Islet precursor cell (in vitro differentiated cells): ENCODE measurements at places on chromosomes 11 and 22.

DNA sequence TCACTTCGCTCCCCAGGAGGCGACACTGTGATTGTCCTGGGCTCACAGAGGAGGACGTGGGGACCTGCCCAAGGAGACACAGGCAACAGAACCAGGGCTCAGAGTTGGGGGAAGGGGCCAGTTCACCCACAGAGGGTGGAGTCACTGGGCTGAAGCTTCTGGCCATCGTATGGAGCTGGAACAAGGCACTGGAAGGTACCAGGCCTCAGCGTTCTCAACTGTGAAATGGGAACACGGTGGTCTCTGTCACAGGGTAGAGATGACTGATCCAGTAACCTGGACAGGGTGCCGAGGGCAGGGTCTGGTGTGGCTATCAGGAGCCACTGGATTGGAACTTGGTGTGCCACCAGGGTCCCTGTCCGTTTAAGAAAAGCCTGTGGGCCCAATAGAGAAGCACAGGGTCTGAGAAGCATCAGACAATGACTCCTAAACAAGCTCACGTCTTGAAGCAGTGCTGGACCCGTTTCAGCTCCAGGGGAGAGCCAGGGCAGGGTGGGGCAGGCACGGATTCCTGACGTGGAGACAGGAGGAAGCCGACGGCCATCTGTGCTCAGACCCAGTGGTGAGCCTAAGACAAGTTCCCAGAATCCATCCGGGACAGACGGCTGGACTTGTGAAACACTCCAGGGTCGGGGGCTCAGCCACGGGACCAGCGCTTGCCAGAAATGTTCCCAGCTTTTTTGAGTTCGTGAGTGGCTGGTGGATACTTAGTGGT lies 25.0 kb upstream of the KCNQ1OT1 start:
- DNase-seq = no peak

DNA sequence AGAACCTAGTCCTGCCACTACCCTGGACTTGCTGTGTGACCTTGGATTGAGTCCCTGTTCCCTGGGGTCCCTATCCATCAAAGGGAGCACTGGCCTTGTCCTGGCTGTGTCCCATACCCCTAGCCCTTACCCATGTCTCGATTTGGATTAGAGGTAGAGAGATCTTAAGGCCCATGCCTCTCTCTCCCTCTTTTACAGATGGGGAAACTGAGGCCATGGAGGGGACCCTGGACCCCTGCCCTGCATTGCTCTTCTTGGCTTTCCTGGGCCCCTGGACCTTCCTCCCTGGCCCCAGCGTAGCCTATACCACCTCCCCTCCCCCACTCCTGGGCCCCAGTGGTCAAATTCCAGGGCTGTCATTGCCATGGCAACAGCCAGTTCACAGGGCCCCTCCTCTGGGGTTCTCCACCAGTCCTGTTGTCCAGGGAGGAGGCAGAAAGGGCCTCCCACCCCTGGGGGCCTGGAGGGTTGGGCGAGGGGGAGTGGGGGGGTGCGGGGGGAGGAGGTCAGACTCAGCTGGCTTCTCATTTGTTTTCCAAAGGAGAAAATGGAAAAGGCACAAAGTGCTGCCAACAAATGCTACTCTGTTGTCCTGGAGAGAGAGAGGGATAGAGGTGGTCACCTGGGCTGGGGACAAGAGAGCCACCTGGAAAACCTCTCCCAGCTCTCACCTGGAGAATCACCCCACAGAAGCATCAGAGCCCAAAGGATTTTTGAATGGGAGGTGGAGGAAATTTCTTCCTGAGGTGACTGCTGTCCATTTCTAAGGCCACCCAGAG lies 23.3 kb downstream of the ARHGEF17 start:
- peak; percentile 91 for DNase-seq

DNA sequence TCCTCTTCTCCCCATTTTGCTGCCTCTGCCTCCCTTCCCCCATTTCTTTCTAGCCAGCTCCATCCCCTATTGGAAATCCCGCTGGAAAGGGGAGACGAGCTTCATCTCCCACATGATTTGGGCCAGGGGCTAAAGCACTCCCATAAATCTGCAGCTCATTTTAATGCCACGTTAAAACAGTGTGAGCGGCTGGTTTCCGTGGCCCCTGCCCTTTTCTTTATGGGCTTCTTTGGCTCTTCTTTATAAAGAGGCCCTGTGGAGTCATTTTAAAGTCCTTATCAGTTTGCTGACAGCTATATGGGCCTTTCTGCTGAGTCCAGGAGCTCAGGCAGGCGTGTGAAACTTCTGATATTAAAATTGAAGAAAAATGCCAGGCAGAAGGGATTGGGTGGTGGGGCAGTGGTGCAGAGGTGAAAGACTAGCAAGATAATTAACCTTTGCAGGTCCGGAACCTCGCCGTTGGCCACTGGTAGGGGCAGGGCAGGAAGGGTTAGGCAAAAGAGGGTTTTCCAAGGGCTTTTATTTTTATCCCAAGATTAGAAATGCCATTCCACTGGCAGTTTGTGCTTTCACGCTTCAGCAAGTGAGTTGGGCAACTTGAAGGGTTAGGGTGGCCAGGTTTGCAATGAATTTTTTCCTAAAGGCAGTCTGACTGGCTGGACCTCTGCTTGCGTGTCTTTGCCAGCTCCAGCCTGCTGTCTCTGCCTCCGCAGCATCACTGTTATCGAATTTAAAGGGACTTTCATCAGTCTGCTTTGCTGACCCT lies 44.3 kb downstream of the EXT2 start:
- DNase-seq = no peak

DNA sequence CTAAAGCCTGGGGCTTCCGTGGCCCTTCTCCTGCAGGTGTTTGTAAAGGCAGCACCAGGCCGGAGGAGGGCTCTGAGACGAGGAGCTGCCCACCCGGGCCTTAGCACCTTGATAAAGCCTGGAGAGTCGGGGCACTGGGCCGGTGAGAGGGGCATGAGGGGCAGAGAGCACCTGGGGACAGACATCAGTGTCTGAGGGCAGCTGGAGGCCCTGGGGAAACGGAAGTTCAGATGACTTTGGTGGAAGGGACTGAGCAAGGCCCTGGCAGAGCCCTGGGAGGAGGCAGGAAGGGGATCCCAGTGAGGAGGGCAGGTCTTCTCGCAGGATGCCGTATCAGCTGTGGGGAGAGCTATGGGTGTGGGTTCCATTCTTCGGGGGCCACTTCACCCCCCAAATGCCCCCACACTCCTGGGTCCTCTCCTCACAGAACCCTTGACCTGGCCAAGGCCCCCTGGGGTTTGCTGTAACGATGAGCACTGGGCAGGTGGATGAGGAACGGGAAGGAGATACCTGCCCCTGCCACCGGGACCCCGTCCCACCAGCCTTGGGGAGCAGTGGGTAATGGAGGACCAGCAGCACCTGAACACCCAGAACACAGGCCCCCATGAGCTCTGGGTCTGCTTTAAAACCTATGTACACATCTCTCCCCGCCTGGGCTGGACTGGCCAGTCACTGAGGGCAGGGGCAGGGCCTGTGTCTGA lies 7.4 kb downstream of the C1QTNF6 start:
- no peak for DNase-seq

DNA sequence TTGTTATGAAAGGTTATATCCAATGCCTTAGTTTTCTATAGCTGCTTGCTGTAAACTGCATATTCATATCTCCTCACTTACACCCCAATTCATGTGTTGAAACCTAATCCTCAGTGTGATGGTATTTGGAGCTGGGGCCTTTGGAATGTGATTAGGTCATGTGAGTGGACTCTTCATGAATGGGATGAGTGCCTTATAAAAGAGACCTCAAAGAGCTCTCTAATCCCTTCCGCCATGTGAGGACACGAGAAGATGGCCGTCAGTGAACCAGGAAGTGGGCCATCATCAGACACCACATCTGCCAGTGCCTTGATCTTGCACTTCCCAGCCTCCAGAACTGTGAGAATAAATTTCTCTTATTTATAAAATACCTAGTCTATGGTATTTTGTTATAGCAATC lies 79.3 kb downstream of the CYP2R1 start:
- DNase-seq = no peak

DNA sequence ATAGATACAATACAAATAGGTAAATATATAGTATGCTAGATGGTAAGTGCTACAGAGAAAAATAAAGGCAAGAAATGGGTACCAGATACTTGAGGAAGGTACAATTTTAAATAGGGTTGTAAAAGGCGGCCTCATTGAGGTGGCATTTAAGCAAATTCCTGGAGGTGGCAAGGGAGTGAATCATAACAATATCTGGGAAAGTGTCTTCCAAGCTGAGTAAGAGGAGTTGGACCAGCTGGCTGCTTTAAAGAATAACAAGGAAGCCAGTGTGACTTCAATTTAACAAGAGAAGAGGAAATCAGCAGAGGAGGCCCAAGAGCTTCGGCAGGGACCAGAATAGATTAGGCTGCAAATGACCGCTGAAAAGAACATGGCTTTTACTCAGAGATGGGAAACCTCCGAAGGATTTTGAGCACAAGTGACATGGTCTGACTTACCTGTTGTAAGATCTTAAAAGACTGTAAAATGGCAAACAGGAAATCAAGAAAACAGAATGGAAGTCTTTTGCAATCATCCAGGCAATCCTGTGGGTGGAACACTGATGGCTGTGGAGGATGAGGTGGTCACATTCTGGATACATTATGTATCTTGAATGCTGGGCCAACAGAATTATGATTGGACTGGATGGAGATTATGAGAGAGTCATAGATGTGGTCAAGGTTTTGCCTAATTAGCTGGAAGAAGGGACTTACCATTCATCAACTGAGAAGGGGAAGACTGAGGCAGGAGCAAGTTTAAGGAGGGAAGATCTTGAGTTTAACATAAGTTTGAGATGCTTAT lies 77.2 kb downstream of the RDX start:
- no peak for DNase-seq

DNA sequence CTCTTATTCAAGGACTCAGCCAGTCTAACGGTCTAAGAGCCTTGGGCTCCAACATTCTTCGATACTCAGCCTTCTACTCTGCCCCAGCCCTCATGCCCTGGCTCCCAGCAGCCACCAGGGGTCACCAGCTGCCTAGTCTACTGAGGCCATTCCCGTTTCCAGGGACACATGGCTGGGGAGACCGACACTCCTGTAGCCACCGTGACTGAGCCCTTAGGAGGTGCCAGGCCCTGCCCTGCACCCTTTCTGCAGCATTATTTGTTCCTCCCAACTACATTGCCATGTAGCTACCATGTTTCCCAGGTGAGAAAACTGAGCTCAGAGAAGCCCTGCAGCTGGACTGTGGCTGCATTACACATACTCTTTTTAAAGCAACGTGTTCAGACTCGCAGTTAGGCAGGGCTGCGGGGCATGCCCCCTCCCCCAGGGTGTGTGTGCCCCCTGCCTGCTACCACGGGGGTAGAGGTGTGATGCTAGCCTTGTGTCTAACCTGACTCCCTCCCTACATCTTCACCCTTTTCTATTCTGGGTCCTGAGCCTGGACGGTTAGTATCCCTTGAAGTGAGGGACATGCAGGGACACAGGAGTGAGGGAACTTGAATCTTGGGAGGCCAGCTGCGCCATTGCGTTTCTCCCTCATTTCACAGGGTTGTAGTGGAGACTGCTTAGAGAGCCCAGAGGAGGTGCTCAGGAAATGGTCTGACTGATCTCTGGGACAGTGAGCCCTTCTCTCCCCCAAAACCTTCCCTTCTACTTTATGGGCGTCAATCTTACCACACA lies 17.5 kb downstream of the ATG16L2 start:
- peak; percentile 91 for DNase-seq

GRCh38 chr11:802693-803466 lies 2.2 kb downstream of the PIDD1 start:
- DNase-seq = no peak

GRCh38 chr11:35321532-35322317 lies 97.6 kb downstream of the SLC1A2 start:
- no peak for DNase-seq

GRCh38 chr22:47458348-47458747 lies 695.9 kb downstream of the TBC1D22A start:
- no peak for DNase-seq
